Endothelial cell of umbilical vein (primary cell): ENCODE measurements at places on chromosomes 5 and 9. TPM values are rescaled to one million over a fixed set of nuclear protein-coding genes. Genes with fewer than 3 reads are reported as not detected.

Gene ISL1
- 0.53 and 1.1 TPM in 2 replicates for total RNA-seq

Gene IFNB1
- total RNA-seq: not detected in 2 replicates

Gene IL4
- total RNA-seq: not detected in 2 replicates

DNA sequence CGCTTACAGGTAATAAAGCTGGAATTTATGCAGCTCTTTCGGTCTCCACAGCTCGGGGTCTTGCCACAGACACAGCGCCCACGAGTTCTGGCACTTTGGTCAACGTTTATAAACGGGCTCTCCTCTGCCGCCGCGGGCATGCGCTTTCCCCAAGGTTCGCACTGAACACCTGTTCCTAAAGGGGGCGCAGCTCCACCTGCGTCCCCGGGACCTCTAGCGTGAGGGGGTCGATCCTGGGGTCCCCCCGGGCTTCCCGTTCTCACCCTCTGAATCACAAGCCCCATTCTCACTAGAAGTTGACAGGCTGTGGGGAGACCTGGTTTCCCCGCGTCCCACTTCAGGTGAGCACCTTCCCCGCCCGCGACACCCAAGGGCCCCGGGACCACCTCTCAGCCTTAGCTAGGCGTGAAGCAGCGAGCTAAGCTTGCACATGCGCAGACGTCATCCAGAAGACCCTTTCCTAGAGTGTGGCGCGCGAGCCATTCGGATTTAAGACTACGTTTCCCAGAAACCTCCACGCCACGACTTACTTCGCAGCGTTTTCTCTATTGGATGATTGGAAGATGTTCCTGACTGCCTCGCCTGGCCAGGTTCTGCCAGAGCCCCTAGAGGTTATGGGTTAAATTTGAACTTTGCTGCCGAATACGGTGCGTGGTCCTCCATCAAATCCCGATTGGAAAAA lies 21.3 kb upstream of the ZNF782 start:
- peak overlapping the region; percentile 83 for H3K27ac ChIP-seq
- peaks cover 11% of the 10 kb centered on the region for H3K27me3 ChIP-seq
- DNase-seq: peak; percentile 87
- H3K4me1 ChIP-seq: peaks cover 15% of the 10 kb centered on the region

DNA sequence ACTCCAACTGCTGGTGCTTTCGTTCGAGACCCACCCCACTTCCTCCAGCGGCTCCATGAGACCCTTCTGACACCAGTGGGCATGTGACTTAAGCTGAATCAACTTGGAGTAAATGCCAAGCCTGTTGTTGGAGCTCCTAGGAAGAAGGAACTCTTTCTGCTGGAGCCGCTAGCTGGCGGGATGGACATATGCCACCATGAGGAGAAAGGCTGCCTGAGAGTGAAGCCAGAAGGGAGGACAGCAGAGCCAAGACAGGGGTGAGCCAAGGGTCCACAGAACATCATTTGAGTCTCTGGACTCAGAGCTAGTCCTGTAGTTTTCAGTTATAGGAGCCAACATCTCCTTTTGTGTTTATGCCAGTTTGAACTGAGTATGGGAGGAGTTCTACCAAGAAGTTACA lies 35.9 kb downstream of the ANXA6 start:
- H3K36me3 ChIP-seq: peaks cover 23% of the 10 kb centered on the region
- no peak for DNase-seq
- no peak overlapping the region for H3K27ac ChIP-seq
- no peaks in the 10 kb centered on the region for H3K27me3 ChIP-seq
- H3K4me1 ChIP-seq: no peaks in the 10 kb centered on the region

- DNase-seq: peak; percentile 85
- no peaks in the 10 kb centered on the region for H3K36me3 ChIP-seq
- H3K4me1 ChIP-seq: peaks cover 4% of the 10 kb centered on the region
- no peak overlapping the region for H3K27ac ChIP-seq
Observed at GRCh38 chr5:71757590-71758543, 38.8 kb downstream of the CARTPT start.
